ENCODE measurements at places on chromosomes 5 and 9.

DNA sequence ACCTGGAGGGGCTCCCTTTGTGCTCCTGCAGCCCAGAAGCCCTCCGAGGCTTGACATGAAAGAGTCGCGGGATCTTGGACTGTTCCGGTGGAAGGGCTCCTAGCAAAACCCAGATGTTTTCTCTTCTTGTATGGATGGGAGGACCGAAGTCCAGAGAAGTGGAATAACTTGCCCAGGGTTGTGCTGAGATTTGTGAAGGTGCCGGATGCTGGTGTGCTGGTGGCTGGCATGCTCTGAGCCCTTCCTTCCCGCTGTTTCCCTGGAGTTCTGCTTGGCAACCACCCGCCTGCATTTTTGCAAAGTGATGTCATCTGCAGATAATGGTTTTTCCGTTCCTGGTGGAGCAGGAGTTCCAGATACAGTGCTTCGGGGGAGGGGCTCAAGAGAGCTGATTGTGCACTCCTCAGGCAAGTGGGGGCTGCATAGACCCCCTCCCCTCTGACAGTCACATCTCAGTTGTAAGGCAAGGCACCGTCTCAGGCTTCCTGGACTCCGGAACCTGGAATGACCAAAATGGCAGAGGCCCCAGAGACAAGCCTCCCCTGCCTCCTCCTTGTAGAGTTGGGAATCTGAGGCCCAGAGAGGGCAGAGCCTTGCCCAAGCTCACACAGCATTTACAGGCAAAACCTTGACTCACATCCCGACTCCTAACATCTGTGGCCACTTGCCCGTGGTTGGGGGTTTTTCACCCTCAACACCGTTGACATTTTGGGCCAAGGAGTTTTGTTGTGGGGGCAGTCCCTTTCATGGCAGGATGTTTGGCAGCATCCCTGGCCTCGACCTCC is 157.0 kb downstream of the RGS3 start:
- DNase-seq: peak; percentile 98

DNA sequence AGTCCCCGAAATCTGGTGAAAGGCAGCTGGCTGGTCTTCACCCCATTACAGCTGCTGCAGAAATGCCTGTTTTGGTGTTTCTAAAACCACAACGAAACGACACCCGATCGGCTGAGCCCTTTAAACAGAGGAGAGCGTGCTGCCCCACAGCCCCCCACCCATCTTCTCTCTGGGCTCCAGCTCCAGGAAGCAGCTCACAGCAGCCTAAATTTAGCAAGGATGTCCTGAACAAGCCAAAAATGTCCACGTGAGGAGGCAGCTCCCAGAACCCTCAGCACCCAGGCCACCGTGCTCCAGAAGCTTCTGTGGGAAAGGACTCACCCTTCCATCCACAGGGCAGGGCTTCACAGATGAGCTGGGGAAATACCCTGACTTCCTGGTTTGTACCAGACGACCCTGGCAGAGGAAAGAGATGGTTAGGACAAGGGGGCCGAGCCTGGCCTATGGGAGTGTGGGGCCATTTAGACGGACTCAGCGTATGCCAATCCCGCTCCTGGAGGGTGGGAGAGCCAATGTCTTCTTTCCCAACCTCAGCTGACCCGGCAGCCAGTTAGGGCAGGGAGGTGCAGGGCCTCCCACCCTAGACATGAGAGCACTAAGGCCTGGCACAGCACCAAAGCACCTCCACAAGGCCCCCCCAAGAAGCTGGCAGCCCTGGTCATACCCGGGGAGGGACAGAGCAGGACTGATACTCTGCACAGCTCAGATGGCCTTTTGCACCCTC is 39.1 kb upstream of the SARDH start:
- no peak for DNase-seq

DNA sequence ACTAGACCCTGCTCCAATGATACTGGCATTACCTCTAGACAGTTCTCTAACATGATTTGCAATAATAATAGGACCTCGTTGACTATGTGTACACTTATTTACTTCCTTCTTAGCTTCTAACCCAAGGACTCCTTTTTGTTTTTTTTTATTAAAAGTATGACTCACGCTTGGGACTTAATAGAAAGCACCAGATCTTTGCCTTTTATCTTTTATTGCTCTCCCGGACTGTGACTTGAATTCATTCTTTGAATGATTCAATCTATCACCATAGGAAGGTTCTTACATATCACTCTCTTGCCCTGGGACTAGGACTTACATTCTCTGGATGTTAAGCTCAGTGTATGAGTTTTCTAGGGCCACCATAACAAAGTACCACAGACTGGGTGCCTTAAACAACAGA is 9.0 kb downstream of the C9 start:
- no peak for DNase-seq

DNA sequence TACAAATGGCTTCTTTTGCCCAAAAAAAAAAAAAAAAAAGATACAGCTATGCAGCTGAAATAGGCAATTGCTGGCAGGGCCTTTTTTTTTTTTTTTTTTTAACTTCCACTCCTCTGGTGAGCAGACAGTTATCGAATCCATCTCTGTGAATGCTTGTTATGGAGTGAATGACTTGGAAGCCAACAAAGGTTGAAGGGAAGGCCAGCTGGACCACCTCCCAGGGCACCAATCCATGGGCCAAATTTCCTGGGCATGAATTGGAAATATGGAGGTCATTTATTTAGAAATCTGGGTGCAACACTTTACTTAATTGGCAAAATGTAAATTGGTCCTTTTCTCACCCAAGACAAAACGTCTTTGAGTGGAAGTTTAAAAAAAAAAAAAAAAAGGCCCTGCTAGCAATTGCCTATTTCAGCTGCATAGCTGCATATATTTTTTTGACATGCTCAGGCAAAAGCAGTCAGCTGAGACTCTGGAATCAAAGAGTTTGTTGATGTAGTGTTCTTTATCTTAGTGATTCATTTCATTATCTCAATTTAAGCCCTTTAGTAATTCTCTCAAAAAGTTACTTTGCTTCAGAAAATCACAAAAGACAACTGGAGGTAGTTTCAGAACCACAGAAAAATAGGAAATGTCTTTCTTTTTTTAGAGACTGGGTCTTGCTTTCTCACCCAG is 392.2 kb upstream of the KLF4 start:
- DNase-seq: no peak

GRCh38 chr9:91818225-91818585 is 131.8 kb downstream of the ROR2 start:
- no peak for DNase-seq

DNA sequence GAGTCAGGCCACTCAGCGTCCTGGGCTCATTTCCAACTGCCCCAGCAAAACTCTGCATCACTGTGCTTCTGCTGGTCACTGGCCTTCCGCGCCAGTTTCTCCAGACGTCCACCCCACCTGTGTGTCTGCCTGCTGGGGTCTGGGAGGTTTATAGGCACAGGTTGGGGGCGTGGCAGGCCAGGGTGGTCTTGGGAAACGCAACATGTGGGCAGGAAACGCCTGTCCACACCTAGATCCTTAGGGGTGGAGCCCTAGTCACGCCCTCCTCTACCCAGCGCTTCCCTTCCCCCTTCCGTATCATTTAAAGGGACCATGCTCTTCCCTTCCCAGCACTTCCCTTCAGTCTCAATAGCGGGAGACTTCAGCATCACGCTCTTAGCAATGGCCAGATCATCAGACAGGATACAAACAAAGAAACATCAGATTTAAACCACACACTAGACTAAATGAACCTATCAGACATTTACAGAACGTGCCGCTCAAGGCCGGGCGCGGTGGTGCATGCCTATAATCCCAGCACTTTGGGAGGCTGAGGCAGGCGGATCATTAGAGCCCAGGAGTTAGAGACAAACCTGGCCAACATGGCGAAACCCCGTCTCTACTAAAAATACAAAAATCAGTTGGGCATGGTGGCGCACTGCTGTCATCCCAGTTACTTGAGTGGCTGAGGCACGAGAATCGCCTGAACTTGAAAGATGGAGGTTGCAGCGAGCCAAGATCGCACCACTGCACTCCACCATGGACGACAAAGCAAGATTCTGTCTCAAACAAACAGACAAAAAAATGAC is 11.8 kb upstream of the BTNL9 start:
- no peak for DNase-seq

GRCh38 chr5:146794326-146795029 is 84.1 kb downstream of the PPP2R2B start:
- no peak for DNase-seq

GRCh38 chr5:167998148-167998767 is 293.2 kb upstream of the WWC1 start:
- peak; percentile 42 for DNase-seq

DNA sequence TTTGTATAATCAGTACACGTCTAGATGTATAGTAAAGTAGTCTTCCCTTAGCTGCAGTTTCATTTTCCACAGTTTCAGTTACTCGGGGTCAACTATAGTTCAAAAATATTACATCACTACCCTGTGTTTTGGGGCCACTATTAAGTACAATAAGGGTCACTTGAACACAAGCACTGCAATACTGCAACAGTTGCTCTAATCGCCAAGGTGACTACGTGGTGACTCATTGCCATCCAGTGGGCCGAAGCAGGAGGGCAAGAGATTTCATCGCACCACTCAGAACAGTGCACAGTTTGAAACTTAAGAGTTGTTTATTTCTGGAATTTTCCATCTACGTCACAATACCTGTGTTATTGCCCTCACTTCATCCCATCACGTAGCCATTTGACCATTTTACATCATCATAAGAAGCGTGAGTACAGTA is at the start of gene ARL14EPL:
Gene ARL14EPL, plus strand, starts transcription at position 379 of the 424 bp plus-strand sequence. CDS start 18,994 bp downstream, outside the sequence.
- DNase-seq: peak; percentile 85

DNA sequence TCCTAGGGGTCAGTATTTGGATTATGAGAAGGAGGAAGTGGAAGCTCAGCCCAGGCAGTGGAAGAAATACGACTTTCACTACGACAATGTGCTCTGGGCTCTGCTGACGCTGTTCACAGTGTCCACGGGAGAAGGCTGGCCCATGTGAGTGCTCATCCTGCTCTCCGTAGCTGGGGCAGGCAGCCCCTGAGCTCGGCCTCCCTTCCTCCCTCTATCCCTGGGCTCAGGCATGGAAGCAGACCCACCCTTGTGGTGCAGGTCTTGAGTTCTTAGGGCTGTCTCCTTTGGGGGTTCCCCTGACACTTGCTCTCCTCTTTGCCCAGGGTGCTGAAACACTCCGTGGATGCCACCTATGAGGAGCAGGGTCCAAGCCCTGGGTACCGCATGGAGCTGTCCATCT is 180.1 kb downstream of the CACNA1B start:
- no peak for DNase-seq

DNA sequence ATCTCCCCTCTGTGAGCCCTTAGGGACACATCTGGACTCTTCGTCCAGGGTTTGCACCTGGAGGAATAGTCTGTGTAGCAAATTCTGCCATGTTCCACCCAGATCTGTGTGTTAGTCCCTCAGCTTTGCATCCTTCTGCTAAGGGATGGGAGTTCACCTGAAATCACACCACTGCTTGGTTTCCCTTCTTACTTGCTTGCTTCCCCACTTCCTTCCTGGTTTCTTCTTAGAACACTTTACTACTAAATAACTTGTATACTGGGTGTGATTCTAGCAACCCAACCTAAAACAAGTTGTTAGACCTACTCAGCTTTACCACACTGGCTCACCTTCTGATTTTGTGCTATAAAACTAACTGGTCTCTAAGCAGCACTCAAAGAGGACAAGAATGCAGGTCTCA is 202.6 kb upstream of the MAP3K1 start:
- no peak for DNase-seq

GRCh38 chr5:78889369-78890140 is 95.6 kb downstream of the ARSB start:
- peak; percentile 35 for DNase-seq
